ENCODE measurements at places on chromosomes 16 and 17. TPM values are rescaled to one million over a fixed set of nuclear protein-coding genes. Genes with fewer than 3 reads are reported as not detected.

RNF135 gene
- total RNA-seq = 15.7 TPM

LRRC75A gene
- total RNA-seq = 4.3 TPM

ABCA6 gene
- total RNA-seq = 0.79 TPM

DNA sequence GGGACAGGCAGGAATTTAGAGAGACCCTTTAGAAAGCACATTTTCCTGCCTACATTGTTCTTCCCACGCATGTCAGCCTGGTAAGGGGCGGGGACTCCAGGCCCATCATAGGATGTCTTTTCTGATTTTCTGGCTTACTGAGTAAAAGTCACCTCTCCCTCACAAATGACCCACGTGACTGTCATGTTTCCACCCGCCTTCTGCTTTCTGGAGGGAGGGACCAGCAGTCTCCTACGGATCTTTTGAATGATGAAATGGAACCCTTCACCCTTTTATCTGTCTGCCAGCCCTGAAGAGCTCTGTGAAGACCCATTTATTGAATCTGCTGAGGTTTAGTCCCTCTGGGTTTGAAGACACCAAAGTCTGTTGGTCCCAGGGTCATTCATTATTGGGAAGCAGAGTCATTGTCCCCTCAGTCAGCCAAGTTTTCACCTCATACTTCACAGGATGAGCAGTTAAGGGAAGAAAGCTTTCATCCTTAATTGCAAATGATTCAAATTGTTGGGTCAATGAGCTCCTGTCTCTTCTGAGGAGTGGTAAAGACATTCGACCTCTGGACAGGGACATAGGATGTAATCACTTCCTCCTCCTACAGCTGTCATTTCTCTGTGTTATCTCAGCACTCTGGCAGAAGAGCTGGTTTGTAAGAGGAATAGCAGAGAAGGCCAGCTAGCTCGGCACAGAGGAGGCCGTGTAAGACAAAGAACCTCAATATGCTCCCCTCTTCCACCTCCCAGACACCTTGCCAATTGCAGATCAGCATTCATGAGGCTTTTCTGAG lies 446.1 kb downstream of the HS3ST3B1 start:
- no peak for DNase-seq

DNA sequence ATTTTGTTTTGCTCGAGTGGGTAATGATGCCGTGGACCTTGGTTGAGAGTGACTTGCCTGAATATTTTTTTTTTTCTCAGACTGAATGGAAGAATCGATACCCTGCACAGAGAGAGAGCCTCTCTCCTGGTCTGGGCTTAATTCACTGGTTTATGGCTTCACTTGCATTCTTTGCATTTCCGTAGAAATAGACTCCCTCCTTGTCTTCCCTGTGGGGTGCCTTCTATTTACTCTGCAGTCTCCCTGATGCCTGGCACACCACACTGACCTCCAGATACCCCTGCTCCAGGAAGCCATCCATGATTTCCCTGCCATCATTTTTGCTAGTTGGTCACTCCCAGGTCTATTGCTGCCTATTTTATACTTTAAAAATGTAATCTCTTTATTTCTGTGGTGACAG lies 238.0 kb downstream of the SNX29 start:
- DNase-seq = no peak

GRCh38 chr16:75983741-75984381 lies 257.6 kb upstream of the CPHXL start:
- DNase-seq = no peak
